ENCODE measurements at places on chromosomes 3 and 15.
A peak's percentile ranks its signal among the peaks of the same experiment; 100 is the strongest.

DNA sequence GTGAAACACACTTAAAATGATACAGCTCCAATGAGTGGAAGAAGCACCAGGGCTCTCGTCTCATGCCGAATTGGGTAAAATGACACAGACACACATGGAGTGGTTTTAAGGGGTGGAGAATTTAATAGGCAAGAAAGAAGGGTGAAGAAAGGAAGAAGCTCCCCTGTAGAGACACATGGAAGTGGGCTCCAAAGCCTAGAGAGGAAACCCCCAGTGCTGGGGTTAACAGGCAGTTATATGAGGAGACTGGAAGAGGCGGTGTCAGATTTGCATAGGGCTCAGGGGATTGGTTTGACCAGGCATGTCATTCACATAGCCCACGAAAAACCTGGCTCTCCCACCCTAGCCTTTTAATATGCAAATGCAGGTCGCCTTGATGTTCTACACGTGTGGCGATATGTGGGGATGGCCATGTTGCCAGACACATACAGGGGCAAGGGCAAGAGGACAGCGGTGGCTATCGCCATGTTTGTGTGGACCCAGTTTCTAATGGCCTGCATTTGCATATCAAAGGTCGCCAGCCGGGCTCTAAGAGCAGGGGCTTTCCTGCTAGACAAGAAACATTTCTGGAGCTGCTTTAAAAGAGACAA is 1.9 kb upstream of the DPH6 start:
- no peak for DNase-seq

DNA sequence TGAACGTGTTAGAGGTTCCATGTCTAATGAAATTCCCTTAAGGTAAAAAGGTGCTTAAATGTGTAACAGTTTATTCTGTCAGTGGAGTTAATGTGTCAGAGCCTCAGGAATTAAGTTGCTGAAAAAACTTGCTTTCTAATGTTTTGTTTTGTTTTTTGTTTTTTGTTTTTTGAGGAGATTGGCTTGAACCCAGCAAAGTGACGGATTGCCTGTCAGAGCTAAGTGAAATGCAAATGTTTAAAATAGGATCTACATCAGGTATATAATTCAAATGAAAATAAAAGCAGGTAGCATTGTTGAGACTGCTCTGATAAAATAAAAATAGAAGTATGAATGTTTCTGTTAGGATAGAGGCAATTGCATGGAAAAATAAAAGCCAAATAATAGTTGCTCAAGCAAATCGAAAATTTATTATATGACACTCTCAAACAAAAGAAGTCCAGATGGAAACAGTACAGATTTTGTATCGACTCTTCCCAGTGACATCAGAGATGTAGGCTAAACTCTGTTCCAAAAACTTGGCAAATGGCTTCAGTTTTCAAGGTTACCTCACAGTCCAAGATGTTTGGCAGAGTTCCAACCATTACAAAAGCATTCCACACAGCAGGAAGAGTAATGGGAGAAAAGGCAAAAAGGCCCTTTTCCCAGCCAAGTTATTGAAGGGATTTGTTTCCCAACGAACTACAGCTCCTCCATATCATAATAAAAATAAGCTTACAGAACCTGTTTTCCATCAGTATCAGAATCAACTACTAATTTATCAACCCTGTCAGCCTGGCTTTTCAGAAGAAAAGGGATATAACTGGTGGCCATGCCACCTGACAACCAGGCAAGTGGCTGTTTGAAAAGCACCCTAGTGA is 291.0 kb downstream of the TBL1XR1 start:
- peak; percentile 93 for DNase-seq

DNA sequence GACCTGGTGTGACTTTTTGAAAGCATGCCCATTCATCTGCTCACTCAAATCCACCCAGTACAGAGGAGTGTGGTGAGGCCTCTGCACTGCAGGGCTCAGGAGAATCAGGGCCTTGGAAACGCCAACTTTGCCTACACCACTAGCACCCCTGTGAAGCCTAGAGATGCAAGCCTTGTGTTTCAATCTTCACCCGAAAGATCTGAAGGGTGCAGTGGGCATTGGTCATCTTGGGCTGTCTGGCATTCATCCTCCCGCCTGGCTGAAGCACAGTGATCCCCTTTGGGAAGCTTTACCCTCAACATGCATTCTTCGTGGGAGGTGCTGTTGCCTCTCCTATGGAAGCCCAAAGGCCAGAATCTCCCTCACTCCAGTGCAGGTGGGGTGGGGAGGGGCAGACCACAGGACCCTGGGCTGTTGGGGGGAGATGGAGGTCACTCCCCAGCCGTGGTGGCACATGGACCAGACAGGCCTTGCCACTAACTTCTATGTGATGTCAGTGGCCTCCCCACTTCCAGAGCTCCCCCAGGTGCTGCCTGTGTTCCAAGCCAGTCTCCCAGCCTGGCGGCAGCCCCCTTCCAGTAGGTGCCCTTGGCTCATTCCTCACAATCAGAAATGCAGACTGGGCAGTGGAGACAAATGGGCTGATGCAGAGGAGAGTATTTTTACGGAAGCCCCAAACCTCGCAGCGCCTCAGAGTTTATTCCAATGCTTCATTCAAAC is 92.5 kb downstream of the ADAMTS17 start:
- no peak for DNase-seq

DNA sequence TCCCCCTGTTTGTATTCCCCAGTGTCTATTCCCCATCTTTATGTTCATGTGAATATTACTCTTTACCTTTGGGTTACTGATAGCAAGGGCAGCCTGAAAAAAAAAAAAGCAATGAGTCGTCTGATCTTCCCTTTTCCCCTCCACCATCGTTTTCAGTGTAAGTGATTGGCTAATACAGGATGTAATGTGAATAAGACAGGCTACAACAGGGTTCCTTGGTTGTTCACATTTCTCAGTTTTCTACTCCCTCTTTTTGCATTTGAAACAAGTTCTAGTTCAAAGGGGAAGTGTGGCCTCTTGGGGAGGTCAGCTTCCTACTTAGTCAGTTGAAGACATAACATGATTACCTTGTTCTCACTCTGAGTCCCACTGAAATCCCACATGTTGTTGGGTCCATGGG is 278.0 kb upstream of the TRIM42 start:
- DNase-seq, result no peak

GRCh38 chr3:71281280-71281679 is 302.2 kb downstream of the FOXP1 start:
- DNase-seq, result no peak

DNA sequence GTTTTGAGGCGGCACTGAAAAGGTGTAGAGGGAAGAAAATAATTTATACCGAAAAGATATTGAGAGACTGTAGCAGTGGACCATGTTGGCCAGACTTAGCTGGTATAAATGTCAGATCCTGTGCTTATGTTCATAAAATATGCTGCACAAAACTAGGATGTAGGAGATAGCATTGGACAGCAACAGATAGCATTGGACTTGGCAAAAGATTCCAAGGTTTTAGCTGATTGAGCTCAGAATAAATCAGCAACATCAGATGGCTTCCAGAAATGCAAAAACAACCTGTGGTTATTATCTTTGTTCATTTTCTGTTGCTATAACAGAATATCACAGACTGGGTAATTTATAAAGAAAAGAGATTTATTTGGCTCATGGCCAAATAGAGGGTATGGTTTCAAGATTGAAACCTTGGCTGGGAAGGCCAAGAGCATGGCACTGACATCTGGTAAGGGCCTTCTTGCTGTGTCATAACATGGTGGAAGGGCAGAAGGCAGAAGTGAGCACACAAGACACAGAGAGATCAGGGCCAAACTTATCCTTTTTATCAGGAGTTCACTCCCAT is 34.7 kb downstream of the SLC28A1 start:
- no peak for DNase-seq

- no peak for DNase-seq
Measured at GRCh38 chr15:81332326-81332725, 8.4 kb upstream of the STARD5 start.

GRCh38 chr3:84692261-84692660 is 266.5 kb upstream of the CADM2 start:
- no peak for DNase-seq

- DNase-seq, result peak; percentile 63
Measured at GRCh38 chr15:70154718-70155347, 57.1 kb upstream of the TLE3 start.

DNA sequence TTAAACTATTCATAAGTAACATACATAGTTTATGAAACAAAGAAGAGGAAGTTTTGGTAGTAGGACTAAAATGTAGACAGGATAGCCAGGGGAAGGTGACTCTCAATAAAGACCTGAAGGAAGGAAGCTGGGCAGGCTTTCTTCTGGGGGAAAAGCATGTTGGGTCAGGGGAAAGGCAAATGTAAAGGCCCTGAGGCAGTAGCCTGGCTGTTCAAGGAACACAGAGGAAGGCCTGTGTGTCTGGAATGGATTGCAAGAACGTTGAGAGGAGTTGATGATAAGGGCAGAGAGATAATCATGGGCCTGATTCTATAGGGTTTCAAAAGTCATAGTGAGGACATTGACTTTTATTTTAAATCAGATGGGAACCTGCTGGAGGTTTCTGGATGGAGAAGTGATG is 167.6 kb downstream of the SNRK start:
- DNase-seq, result no peak

- DNase-seq, result no peak
Measured at GRCh38 chr15:36251450-36251849, 328.0 kb upstream of the CDIN1 start.

Data from fibroblast of lung (primary cell).